Right lung (tissue), 10 donors: ENCODE measurements at places on chromosomes 5 and 9.

GRCh38 chr5:132029609-132030330 lies 18.3 kb upstream of the ACSL6 start:
- DNase-seq, result no peak

DNA sequence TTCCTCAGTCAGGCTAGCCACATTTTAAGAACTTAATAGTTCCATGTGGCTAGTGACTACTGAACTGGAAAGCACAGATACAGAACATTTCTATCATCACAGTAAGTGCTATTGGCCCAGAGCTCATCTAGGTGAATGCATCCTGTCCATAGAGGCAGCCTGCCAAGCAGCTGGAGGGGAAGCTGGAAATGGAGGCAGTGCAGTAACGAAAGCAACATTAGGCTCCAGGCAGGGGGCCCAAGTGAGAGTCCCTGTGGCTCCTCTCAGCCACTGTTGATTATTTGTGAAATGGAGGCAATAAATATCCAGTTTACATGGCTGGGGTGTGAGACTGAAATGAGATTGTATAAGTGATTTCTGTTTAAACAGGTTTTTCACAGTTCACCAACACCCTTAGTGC lies 227.2 kb upstream of the KLF9 start:
- no peak for DNase-seq

GRCh38 chr5:131264451-131265099 lies 722 bp downstream of the CDC42SE2 start:
- no peak for DNase-seq

DNA sequence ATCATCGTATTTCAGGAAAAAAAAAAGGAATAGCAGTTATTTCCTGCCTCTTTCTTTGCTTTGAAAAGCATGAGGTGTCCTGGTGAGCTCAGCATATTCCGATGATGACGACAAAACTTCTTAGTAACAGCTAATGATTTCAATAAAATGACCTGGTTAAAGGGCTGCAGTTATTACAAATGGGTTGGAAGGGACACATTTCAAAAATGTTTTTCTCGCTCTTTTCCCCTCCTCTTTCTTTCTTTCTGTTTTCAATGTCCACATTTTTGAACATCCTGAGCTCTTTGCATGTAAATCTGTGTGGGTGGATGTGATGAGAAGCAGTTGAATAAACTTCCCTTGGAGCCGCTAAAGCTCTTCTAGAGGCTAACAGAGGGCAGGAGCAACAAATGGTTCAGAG lies 186.8 kb upstream of the SLC27A6 start:
- DNase-seq, result no peak

GRCh38 chr5:56412601-56413379 lies 179.7 kb upstream of the ANKRD55 start:
- DNase-seq, result no peak

- no peak for DNase-seq
Measured at GRCh38 chr5:101091902-101092301, 188.8 kb upstream of the ST8SIA4 start.

DNA sequence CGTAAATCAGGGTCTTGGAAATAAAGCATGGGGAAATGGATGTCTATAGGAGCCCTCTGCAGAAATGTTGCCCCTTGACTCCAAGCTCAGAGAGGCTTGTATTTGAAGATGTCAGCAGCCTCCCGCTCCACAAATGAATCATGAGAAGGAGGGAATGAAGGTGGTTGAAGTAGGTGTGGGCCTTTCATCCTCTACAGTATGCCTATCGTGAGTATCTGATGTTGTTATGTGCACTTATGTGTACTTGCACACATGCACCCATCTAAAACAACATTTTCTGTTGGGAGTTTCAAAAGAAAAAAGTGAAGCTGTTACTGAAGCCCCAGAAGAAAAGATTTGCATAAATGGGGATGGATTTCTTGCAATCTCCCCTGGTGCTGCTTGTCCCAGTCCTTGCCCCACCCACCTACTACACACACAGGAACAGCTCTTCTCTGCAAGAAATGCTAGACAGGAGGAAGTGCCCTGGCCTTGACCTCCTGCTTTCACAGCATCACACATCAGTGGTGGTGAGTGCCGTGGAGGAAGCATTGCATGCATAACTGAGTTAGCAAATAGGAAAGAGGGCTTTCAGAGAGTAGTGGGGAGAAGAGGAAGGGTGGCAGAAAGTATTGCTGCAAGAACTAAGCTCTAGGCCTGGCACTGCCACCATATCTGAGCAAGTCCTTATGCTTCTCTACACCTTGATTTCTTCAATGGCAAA lies 156.1 kb downstream of the SNX18 start:
- DNase-seq, result no peak

GRCh38 chr5:10607666-10608073 lies 43.8 kb downstream of the ANKRD33B start:
- DNase-seq, result no peak

DNA sequence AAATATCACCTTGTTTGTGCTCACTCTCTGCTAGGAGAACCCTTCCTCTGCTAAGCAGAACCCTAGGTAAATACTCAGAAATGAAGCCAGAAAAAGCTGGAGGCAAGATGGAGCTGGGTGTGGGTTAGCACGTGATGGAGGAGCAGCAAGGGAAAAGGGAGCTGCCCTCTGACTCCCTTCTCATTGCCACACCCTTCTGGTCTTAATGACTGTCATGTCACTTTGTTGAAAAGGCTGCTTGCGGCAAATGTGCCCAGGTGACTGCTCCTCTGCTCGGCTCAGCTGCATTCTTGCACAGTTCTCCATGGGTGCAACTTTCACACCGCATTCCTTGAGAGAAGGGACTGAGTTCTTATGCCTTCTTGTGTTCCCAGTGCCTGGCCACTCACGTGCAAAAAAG lies 36.4 kb upstream of the TBC1D2 start:
- DNase-seq, result no peak

DNA sequence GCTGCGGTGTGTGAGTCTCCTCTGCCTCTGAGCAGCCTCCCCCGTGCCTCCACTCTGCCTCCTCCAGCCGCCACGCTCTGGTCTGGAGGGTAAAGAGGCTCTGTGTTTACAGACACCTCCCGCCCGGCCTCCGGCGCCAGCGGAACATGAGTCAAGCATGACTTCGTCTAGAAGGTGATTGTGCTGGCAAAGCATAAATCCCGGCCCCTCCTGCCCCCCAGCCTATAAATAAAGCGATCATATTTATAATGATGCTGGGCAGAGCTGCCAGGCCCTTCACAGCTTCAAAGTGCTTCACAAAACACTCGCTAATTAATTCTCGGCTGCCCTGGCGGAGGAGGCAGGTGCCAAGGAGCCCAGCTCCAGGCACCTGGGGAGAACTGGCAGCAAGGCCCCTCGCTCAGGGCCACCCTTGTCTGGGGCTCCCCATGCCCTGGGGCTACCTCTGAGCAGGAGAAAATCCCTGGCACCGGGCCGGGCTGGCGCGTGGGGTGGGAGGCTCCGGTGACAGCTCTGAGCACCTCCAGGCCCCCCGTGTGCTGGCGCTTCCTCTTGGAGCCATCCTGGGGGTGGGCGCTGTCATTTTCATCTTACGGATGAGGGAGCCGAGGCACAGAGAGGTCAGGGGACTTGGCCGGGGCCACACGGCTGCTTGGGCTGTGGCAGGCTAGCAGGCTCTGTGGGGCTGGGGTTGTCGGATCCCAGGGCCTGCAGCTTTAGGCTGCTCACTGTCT lies 87.8 kb downstream of the RXRA start:
- DNase-seq, result no peak

DNA sequence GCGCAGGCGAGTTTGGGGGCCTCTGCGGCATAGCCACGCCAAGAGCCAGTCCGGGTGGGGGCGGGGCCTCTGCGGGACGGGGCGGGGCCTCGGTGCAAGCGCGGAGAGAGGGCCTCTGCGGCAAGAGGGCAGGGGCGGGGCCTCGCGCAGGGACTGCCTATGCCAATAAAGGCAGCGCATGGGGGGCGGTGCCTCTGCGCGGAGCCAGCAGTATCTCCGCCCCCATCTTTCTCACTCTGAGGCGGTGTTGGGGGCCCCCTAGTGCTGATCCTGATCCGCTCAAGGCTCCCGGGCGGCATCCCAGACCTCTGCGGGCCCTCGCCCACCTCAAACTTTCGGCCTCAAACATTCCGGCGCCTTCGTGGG lies 9.2 kb upstream of the GPRIN1 start:
- no peak for DNase-seq
